Spleen (tissue), 13 donors: ENCODE measurements at places on chromosomes 1 and 21. TPM values are rescaled to one million over a fixed set of nuclear protein-coding genes. Genes with fewer than 3 reads are reported as not detected.

The F13B gene
- total RNA-seq = not detected

The RAP1GAP gene
- 1.2 TPM for total RNA-seq

The PGLYRP4 gene
- total RNA-seq = not detected

The CNR2 gene
- total RNA-seq = 23.4 TPM

The C4BPB gene
- 1.0 TPM for total RNA-seq

The ZMYND12 gene
- total RNA-seq = 4.3 TPM

The LBR gene
- total RNA-seq = 83.7 TPM

The NTNG1 gene
- 1.1 TPM for total RNA-seq

The TMEM51 gene
- 11.7 TPM for total RNA-seq

The ALX3 gene
- total RNA-seq = not detected

The ADGRB2 gene
- 0.94 TPM for total RNA-seq

The C1orf94 gene
- total RNA-seq = not detected

The PLEKHM2 gene
- total RNA-seq = 66.3 TPM

The CNTN2 gene
- not detected for total RNA-seq

The SMIM34 gene
- not detected for total RNA-seq

The SAMSN1 gene
- 59.9 TPM for total RNA-seq

The SHISAL2A gene
- 16.6 TPM for total RNA-seq

The AGT gene
- not detected for total RNA-seq

The DCDC2B gene
- not detected for total RNA-seq

The PGLYRP3 gene
- total RNA-seq = not detected

The PLA2G2A gene
- not detected for total RNA-seq

The TRNP1 gene
- 4.8 TPM for total RNA-seq

The SLC45A3 gene
- total RNA-seq = 43.7 TPM

The OR2T2 gene
- total RNA-seq = 0.42 TPM

The CLCA2 gene
- total RNA-seq = not detected

The INSRR gene
- not detected for total RNA-seq

The GPR153 gene
- total RNA-seq = 7.1 TPM

The ERRFI1 gene
- 10.6 TPM for total RNA-seq

The GPR157 gene
- 7.9 TPM for total RNA-seq
